Kidney (tissue), 22 donors: ENCODE measurements at places on chromosomes 16 and 17. TPM values are rescaled to one million over a fixed set of nuclear protein-coding genes. Genes with fewer than 3 reads are reported as not detected.

TP53TG3B gene
- not detected for total RNA-seq

TBC1D28 gene
- not detected for total RNA-seq

GSE1 gene
- 92.8 TPM for total RNA-seq

HOXB3 gene
- 99.0 TPM for total RNA-seq

PRSS53 gene
- total RNA-seq: 2.6 TPM

EXOC3L1 gene
- 7.2 TPM for total RNA-seq

CHP2 gene
- total RNA-seq: not detected

DNA sequence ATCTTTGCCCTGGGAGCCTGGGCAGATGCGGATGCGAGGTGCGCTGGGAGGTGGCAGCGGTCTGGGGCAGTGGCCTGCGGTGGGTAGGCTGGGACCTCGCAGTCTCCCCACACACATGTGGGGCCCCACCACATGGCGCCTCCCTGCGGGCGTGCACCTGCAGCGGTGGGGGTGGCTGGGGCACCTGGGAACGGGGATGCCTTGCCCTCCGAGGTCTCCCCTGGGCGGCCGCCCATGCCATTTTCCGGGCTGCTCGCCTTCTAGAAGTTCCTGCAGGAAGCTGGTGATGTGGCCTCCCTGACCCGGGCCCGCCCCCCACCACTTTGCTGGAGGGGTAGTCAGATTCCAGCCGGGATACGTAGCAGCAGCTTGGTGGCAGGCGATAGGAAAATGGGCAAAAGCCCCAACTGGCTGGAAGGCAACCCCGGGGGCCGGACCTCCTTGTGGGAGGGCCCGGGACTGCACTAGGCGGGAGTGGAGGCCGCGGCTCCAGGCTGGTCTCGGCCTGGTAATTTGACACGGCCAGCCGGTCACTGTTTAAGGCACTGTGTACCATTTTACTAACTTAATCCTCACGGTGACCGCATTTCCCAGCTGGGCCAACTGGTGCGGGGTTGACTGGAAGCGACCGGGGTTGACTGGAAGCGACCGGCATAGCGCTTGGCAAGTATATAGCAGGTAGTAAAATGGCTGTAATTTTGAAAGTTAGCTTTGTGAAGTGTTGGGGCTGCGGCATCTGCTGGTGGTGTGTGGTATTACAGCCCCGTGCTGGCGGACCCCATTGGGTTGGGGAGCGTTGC lies 38.5 kb downstream of the IGF2BP1 start:
- H3K36me3 ChIP-seq: no peaks in the 10 kb centered on the region
- H3K27ac ChIP-seq: peak overlapping the region; percentile 11
- DNase-seq: peak; percentile 84
- no peaks in the 10 kb centered on the region for H3K4me1 ChIP-seq
- no peaks in the 10 kb centered on the region for H3K27me3 ChIP-seq

DNA sequence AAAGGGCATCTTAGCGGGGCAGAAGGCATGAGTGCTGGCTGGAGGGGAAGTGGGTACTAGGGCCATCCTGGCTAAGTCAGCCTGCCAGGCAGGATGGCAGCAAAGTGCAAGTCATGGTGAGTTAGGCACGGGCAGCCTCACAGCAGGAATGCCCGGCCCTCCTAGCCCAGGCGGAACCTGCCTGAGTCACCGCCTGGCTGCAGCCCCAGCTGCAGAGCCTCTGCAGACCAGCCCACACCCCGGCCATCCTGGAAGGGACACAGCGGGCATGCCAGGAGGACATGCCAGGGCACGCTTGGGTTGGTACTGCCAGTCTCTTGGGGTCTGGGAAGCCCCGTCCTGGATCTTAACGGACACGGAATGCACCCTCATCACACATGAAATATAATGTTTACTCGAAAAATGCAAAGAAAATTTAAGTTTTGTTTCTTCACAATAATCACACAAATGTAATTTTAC lies 5.0 kb upstream of the ALDH3A1 start:
- DNase-seq: peak; percentile 93
- H3K4me3 ChIP-seq: no peak overlapping the region
- H3K36me3 ChIP-seq: no peaks in the 10 kb centered on the region

DNA sequence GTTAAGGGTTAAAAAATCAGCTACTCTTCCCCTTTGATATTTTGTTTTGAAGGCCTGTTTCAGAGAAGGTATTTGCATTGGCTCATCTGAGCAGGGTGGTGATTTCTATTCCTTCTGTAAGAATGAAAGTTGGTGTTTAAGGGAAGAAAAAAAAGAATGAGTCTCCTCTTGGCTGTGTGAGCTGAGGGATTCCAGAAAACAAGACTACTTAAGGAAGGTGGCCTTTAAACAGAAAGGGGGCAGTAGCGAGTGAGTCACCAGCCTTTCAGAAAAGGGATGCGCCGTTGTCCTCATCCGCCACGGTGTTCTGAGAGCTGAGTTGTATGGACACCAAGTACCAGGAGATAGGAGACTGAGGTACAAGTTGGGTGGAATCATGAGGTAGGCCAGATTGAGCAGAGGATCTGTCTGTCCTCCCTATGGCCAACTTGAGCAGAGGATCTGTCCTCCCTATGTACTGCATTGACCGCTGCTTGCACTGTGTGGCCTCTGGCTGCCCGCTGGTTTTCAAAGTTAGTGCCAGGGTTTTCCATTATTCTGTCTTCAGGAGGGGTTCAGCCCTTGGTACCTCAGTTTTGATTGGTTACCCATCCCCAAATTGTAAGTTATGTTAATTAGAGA lies 8.2 kb downstream of the PRKCA start:
- no peak overlapping the region for H3K4me3 ChIP-seq
- H3K27me3 ChIP-seq: no peaks in the 10 kb centered on the region
- DNase-seq: no peak
- peaks cover 4% of the 10 kb centered on the region for H3K4me1 ChIP-seq
- no peak overlapping the region for H3K27ac ChIP-seq

DNA sequence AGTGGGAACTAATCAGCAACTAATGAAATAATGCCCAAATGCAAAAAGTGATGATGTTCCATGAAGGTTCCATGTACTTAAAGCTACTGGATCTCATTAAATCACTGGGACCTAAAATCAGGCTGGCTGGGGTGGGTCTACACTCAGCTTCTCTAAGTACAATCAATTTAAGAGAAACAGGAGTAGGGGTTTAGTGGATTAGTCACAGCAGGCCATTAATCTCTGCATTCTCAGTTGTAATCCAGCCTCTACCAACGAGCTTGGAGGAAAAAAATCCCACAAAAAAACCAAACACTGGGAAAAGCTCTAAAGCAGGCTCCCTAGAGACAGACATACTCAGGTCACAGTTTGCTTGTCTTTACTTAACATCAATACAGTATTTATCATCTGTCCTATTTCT lies 15.0 kb downstream of the CA10 start:
- no peaks in the 10 kb centered on the region for H3K36me3 ChIP-seq
- H3K27me3 ChIP-seq: no peaks in the 10 kb centered on the region

DNA sequence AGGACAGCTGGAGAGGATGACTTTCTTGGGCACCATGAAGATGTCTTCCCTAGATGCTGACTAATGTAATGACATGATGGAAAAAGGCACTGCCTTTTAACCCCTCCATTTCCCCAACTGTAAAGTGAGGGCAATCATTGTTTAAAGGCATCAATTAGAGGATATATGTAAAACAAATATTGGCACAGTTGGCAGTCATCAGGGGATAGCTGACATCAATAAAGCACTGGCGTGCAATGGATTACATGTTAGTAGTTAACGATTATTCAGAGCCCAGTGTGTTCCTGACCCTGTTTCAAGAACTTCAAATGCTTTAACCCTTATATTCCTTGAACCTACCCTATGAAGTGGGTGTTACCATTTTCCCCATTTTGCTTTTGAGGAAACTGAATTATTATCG lies 100.7 kb downstream of the TMEM114 start:
- H3K4me1 ChIP-seq: no peaks in the 10 kb centered on the region
- no peak overlapping the region for H3K27ac ChIP-seq

DNA sequence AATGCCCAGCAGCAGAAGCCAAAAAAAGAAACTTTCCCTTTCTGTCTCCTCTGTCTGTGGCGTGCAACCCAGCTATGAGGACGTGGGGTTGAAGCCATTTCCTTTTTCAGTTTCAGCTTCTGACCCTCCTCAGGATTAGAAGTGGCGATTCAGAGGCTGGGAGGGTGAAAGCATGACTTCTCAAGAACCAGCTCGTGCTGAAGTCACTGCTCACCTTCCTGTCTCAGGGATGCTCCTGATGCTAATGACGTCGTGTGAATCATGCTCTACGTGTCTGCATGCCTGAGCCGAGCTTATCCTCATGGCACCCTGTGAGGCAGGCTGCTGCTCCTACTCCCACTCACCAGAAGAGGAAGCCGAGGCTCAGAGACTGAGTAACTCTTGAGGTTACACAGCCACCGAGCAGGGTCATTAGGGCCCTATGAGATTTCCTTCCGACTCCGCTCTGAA lies 5.7 kb upstream of the LPO start:
- H3K4me1 ChIP-seq: no peaks in the 10 kb centered on the region

DNA sequence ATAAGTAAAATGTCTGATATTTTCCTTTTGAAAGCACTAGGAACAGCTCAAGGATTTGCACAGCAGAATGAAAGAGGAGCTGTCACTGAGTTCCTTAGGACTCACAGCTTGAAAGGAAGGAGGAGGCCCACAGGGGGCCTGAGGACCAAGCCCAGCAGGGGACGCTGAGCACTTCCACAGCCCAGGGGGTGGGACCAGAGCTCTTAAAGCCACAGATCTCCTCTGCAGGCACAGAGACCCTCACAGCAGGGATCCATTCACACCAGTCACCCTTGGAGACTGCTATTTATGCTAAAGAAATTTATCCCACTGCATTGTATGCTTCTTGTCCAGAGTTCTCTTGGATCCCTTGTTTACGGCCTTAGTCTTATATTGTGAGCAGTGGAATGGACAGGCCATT lies 253.3 kb downstream of the STX8 start:
- H3K27ac ChIP-seq: no peak overlapping the region
- DNase-seq: no peak
- H3K36me3 ChIP-seq: no peaks in the 10 kb centered on the region
- no peak overlapping the region for H3K4me3 ChIP-seq

- H3K4me3 ChIP-seq: no peak overlapping the region
- no peak overlapping the region for H3K27ac ChIP-seq
- H3K36me3 ChIP-seq: no peaks in the 10 kb centered on the region
- peaks cover 4% of the 10 kb centered on the region for H3K4me1 ChIP-seq
- peaks cover 11% of the 10 kb centered on the region for H3K27me3 ChIP-seq
These were observed 1.0 kb upstream of the ATP2C2 start for GRCh38 chr16:84367297-84367680.

GRCh38 chr16:22188595-22189442 lies 17.3 kb upstream of the EEF2K start:
- no peaks in the 10 kb centered on the region for H3K27me3 ChIP-seq
- H3K4me1 ChIP-seq: peaks cover 8% of the 10 kb centered on the region

DNA sequence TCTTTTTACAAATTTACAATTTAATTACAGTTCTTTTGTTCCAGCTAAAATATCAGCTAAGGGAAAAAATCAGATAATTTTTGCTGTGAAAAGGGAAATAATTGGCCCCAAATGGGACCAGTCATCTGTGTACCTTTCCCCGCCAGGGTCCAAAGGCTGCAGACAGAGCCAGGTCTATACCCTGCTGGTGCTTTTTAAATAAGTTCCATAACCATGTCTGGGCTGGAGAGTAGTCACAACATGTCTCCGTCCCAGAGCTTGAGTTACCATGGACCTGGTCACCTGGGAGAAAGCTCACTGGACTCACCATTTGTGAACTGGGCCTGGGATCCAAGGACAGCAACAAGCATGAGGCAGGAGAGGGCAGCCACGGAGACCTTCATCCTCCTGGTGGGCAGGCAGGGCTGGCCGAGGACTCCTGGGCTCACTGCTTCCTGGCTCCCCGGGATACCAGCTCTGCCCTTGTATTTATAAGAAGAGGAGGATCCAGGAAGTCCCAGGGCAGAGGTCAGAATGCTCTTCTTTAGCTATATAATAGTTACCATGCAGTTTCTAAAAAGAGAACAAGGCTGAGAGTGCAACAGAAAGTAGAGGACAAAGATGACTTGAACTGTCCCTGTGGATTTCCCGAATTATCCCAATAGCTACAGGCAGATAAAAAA lies at the start of gene CCL15:
Gene CCL15 (minus strand): TSS at position 444 of the 662 bp plus-strand sequence. CDS start 61 bp downstream, at position 383.
- H3K4me3 ChIP-seq: peak within 1 kb of the TSS; percentile 59
- H3K36me3 ChIP-seq: no peaks in the 10 kb centered on the region
- peak within 1 kb of the TSS; percentile 71 for H3K27ac ChIP-seq
- DNase-seq: no peak
